Astrocyte (in vitro differentiated cells and primary cell): ENCODE measurements at places on chromosomes 5 and 9. TPM values are rescaled to one million over a fixed set of nuclear protein-coding genes. Genes with fewer than 3 reads are reported as not detected.

GRCh38 chr5:164053123-164053522 is 547.7 kb downstream of the MAT2B start:
- H3K4me3 ChIP-seq: no peak overlapping the region
- H3K4me1 ChIP-seq: no peaks in the 10 kb centered on the region
- no peaks in the 10 kb centered on the region for H3K36me3 ChIP-seq
- no peaks in the 10 kb centered on the region for H3K27me3 ChIP-seq

DNA sequence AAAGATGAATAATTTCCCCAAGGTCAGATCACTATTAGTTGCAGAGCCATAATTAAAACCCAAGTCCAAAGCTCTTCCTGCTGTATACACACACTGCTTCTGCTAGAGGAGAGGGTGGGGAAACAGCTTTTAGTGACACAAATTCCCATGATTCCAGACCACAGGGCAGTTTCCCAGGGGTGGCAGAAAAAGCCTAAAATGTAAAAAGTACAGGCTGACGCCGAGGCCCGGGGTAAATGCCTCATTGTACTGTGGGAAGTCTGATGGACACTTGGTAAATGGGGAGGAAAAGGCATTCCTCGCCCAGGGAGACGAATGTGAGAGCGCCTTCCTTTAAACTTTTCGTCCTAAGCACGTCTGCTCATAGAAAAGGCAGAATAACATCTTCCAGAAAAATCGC is 65.7 kb downstream of the DENND1A start:
- H3K4me3 ChIP-seq: no peak overlapping the region
- no peaks in the 10 kb centered on the region for H3K4me1 ChIP-seq
- DNase-seq: no peak
- H3K27ac ChIP-seq: no peak overlapping the region
- no peaks in the 10 kb centered on the region for H3K27me3 ChIP-seq
- no peaks in the 10 kb centered on the region for H3K36me3 ChIP-seq

NUTM2F gene
- not detected in 2 replicates for total RNA-seq

GRCh38 chr5:6553972-6554371 is 78.9 kb downstream of the NSUN2 start:
- no peak overlapping the region for H3K4me3 ChIP-seq
- no peak overlapping the region for H3K27ac ChIP-seq
- H3K36me3 ChIP-seq: no peaks in the 10 kb centered on the region
- DNase-seq: no peak
- no peaks in the 10 kb centered on the region for H3K4me1 ChIP-seq

- no peaks in the 10 kb centered on the region for H3K36me3 ChIP-seq
- peaks cover 31% of the 10 kb centered on the region for H3K4me1 ChIP-seq
- no peak for DNase-seq
- H3K27me3 ChIP-seq: no peaks in the 10 kb centered on the region
- no peak overlapping the region for H3K27ac ChIP-seq
Measured at GRCh38 chr9:38032266-38033110, 36.5 kb downstream of the SHB start.

HAPLN1 gene
- total RNA-seq: 45.0 and 71.9 TPM in 2 replicates
